ENCODE measurements at places on chromosomes 7 and 10. TPM values are rescaled to one million over a fixed set of nuclear protein-coding genes. Genes with fewer than 3 reads are reported as not detected.

The CALML3 gene
- total RNA-seq = not detected

The HSPA12A gene
- total RNA-seq = 22.5 TPM

The CD36 gene
- 1,393 TPM for total RNA-seq

The SEC31B gene
- 8.5 TPM for total RNA-seq

The SLC39A12 gene
- not detected for total RNA-seq

The UPK3B gene
- total RNA-seq = 2.2 TPM

The SPRN gene
- not detected for total RNA-seq

The TSPAN12 gene
- 69.0 TPM for total RNA-seq

The CELF2 gene
- 68.3 TPM for total RNA-seq

The CYP3A7 gene
- total RNA-seq = not detected

The SLC37A3 gene
- total RNA-seq = 11.9 TPM

The HTR7 gene
- not detected for total RNA-seq

- DNase-seq = no peak
These were observed 96.3 kb downstream of the RNF216 start for GRCh38 chr7:5685205-5685604.

- peak; percentile 55 for DNase-seq
These were observed 171.3 kb upstream of the ITGB1 start for GRCh38 chr10:33129141-33129995.

- no peak for DNase-seq
These were observed 77.0 kb downstream of the PFKFB3 start for GRCh38 chr10:6279540-6280267.

GRCh38 chr7:78563191-78563590, 764.6 kb downstream of the PHTF2 start:
- no peak for DNase-seq

GRCh38 chr7:73879977-73880681, 19.2 kb downstream of the TMEM270 start:
- peak; percentile 79 for DNase-seq

DNA sequence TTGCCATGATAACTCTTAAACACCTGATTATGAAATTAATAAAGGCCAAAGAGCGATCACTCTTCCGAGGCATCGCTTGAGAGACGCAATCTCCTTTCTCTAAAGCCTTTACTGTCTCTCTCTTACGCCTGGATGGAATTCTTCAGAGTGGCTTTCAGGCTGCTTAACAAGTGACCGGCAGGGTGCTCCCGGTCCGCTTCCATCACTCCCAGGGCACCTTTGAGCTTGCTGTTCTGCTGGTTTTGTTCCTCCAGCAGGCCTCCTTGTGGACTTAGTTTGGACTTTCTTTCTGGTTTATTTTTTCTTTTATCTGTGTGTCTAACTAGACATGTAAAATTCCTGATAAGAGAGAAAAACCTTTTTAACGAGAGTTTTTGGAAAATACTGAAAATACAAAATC, 60.9 kb downstream of the MRPL32 start:
- DNase-seq = no peak

GRCh38 chr7:1640376-1641172, 29.5 kb upstream of the ELFN1 start:
- DNase-seq = no peak

DNA sequence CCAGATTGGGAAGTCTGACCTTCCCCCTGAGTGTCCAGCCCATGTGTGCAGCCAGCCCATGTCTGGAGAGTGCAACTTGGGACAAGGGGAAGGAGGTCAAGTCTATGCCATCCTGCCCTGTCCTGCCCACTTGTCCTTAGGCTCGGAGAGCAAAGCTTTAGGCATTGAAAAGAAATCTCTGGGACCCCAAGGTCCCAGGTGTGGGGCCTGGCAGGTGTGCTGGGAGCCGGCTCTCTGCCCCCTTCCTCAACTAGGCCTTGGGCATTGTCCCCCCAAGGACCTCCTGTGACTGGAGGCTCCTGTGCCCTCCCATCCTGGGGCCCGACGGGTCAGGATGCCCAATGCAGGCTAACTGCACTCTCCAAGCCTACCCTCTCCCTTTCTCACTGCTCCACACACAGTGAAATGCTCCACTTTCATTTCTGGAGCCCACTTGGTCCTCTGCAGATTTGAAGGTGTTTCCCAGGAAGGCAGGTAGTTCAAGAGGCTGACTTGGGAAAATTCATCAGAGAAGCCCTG, 124.7 kb downstream of the PTPN20 start:
- DNase-seq = no peak

GRCh38 chr7:82044497-82045080, 274.7 kb upstream of the HGF start:
- no peak for DNase-seq

- no peak for DNase-seq
These were observed 350.9 kb downstream of the ANKRD30A start for GRCh38 chr10:37476285-37476684.

- no peak for DNase-seq
These were observed 34.6 kb upstream of the CDH23 start for GRCh38 chr10:71362141-71362540.

DNA sequence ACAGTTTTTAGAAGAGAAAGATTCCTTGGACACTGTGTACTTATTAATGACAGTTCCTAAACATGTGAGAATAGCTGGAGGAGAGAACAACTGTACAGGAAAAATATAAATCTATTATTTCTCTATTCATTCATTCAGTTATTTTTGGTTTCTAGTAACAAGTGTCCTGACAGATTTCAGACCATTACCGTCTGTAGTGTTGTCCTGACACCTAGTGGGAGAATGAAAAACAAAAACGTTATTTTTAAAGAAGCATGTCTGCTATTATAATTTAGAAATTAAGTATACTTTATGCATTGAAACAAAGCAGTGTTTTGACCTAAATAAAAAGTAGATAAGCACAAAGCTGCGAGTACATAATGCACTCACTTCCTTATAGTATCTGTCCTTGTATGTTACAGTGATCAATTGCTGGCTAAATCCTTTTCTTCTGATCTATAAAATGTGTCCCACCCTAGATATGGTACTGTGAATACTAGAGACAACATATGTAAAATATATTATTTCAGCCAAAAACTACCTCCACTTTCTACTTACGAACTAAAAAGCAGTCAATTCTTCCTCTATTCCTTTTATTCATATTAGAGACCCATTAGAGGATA, 575.6 kb downstream of the ARL4A start:
- DNase-seq = no peak

DNA sequence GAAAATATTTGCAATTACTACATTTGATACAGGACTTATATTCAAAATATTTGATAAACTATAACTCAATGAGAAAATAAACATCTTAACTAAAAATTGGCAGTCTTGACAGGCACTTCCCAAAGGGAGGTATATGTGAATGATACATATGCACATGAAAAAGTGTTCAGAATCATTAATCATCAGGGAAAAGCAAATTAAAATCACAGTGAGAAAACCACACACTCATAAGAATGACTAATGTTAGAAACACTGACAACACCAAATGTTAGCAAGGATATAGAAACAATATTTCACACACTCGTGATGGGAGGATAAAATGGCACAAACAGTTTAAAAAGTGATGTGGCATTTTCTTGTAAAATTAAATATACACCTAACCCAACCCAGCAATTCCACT, 4.1 kb upstream of the VPS26A start:
- DNase-seq = no peak

GRCh38 chr7:158910254-158911053, 54.1 kb downstream of the DYNC2I1 start:
- no peak for DNase-seq

DNA sequence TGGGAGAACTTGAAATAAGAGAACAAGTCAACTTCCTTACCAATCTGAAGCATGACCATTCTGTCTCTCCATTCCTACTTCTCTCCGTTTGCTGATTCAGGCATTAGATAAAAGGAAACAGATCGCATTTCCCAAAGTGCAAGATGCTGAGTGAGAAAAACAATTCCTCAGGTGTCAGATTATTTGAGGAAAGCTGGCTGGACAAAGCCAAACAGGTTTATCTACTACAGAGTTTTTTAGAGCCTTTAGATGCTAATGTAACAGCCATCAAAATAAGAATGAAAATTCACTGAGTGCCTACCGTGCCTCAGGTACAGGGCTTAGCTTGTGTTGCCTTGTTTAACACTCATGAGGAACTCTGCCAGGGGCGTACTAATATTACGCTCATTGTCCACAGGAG, 135.9 kb upstream of the MBL2 start:
- DNase-seq = no peak

DNA sequence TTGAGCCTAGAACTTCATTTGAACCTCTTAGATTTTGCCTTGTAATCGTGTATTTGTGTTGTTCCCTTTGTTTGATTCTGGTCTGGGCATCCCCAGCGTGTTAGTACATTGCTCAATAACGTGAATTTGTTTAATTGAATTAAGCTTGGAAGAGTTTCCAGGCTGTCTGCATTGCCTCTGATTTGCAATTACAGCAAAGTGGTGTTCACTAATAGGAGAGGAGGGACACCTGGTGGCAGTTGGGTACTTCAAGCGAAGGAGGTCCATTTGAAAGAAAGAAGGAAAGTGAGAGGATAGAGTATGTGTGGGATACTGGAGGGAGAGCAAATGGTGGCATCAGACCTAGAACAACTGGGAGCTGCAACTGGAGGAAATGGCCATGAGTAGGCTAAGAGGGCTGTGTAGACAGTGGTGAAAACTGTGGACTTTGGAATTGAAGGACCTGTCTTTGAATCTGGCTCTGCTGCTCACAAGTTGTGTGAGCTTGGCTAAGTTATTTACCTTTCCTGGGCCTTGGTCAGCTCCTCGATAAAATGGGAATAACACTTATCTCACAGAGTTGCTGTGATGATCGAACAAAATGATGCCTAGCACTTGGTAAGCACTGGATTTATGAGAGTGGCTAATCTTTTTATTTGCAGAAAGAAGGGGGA, 15.1 kb downstream of the LSMEM1 start:
- no peak for DNase-seq

- no peak for DNase-seq
These were observed 24.1 kb downstream of the UBE2D1 start for GRCh38 chr10:58358947-58359346.

GRCh38 chr7:101093906-101094305, 8.6 kb downstream of the TRIM56 start:
- no peak for DNase-seq

GRCh38 chr10:119478111-119478802, 64.3 kb downstream of the RGS10 start:
- DNase-seq = no peak

- DNase-seq = no peak
These were observed 64.9 kb upstream of the PPIF start for GRCh38 chr10:79282388-79282787.
